ENCODE measurements at places on chromosomes 16 and 17.

DNA sequence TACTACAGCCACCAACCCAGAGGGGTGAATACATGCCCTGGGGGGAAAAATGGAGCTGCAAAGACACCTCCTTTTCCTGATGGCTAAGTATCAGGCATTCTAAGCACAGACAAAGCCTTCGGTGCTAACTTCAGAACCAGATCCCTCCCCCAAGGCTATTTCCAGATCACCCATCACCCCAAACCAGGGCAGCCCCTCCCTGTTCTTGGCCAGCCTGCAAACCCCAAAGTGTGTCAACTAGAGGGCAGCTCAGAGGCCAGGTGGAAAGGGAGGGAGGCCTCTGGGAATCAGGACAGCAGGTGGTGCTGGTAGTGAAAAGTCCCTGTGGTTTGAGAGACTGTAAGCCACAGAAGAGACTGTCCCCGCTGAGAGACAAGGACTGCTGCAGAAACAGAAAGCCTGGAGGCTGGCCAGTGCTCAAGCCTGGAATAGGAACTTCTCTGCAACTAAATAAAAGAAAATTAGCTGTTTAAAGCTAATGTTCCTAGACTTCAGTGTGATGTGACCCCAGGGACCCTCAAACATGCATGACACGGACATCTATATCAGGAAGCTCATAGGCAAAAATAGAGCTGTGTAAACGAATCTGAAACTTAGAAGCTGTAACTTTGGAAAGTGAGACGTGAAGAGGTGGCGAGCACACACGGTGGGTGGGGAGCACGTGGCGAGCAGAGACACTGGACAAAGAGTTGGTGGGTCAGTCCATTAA is 9.1 kb downstream of the TUBG1 start:
- no peak for DNase-seq

DNA sequence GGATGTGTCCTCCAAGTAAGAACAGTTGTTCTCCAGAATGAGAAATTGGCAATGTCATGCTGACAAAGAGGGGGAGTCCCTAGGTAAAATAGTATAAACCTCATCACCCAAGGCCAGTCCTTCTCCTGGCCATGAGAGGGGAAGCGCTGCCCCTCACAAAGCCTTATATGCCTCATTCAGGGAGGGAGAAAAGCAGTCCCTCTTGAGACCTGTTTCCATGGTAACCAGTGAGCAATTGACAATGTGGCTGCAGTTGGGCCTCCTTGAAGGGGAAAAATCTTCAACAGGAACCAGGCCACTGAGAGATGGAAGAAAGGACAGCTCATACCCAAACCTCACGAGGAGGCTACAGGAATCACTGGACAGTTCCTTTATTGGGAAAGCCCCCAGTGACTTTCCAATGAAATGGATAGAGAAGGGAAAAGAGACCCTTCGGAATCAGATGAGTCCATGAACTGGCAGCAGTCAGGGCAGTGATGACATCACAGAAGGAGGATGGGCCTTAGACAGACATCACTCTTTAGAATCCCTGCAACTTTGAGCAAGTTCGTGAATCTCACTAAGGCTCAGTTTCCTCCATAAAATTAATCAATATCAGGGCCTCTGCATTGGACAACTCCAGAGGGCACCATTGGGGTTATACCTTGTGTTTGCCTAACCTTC is 275.7 kb downstream of the TOX3 start:
- peak; percentile 50 for DNase-seq

GRCh38 chr17:67051837-67052236 is 7.5 kb downstream of the CACNG1 start:
- no peak for DNase-seq

GRCh38 chr17:66426397-66427033 is 124.1 kb downstream of the PRKCA start:
- no peak for DNase-seq

GRCh38 chr17:58391302-58391984 is 25.9 kb downstream of the RNF43 start:
- no peak for DNase-seq

GRCh38 chr16:2866431-2866830 is 8.5 kb upstream of the PRSS22 start:
- no peak for DNase-seq

- DNase-seq, result no peak
Observed at GRCh38 chr16:67259705-67260104, 10.9 kb downstream of the SLC9A5 start.

DNA sequence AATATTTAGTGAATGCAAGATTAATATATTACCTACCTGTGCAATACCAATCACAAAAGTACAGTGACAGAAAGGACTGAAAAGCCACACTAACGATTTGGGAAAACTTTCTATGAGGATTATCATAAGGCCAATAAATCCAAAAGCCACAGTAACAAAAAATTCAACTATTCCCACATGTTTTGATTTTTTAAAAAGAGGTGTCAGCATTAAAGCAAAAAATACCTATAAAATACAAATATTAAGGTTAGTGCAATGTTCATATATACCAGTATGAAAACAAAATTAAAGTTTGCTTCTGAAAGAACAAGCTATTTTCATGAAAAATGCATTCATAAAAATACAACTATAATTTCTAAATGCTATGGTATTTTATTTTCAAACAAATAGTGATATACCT is 24.3 kb downstream of the ABCA5 start:
- no peak for DNase-seq
